ENCODE measurements at places on chromosomes 3 and 15.

DNA sequence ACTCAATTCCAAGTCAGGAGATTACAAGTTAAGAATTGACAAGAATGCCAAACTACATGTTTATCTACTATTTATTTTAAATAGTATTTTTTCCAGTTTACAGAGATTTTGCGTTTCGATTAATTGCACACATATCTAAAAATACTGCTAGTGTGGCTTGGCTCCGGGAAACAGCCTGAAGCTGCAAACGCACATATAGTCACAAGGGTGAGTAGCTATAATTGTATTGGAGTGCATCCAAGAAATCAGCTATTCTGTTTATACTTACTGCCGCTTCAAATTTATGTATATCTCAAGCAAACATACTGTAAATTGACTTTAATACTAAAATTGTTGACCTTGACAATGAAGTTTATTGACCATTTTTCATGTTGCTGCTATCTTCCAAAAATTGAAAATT is 77.0 kb upstream of the PLSCR5 start:
- DNase-seq: peak; percentile 62

GRCh38 chr15:40100947-40101905 is 7.5 kb downstream of the BMF start:
- DNase-seq: no peak

DNA sequence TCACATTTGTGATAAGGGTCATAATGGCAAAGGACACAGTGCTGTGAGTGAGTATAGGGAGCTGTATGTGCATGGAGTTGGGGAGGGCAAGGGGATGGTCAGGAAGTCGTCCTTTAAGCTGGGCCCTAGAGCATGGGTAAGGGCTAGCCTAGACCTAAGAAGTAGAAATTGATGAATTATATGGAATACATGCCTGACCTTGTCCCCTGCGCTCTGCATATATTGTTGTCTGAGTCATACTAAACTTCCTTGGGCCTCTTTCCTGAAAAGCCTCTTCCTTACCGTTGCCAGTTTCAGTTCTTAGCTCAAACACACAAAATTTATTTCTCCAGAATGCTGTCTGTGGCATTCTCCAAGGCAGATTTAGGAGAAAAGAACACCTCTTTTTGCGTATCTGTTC is 4.6 kb downstream of the SNRK start:
- peak; percentile 18 for DNase-seq

- no peak for DNase-seq
Observed at GRCh38 chr3:186125118-186125517, 16.2 kb upstream of the ETV5 start.

DNA sequence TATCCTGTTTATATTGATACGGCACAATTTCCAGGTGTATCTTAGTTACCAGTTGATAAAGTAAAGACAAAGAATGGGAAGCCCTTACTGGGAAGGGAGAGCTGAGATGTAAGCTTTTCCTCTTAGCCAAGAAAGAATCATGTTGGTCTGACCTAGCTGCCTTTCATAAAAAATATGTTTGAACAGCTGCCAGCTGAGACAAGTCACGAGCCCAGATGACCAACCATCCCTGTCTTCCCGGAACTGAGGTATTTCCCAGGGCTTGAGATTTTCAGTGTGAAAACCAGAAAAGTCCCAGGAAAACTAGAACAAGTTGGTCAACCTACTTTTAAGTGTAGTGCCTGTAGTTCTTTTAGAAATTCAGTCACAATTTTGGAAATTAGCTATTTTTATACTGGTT is 3.6 kb upstream of the MYH15 start:
- DNase-seq: no peak

DNA sequence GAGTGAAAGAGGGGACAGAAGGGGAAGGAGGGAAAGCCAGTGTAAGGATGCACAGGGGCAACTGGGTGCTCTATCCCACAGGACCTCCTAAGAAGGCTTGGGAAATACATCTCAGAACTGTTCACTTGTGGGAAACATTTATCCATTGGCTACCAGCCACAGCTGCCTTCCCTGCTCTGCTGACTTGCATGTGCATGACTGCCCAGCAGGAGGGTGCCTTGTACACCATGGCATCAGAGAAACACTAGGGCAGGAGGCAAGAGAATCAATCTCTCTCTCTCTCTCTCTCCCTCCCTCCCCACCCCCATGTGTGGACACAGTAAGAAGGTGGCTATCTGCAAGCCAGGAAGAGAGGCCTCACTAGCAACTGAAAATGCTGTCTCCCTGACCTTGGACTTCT is 62.9 kb upstream of the ZBTB38 start:
- DNase-seq: peak; percentile 47

DNA sequence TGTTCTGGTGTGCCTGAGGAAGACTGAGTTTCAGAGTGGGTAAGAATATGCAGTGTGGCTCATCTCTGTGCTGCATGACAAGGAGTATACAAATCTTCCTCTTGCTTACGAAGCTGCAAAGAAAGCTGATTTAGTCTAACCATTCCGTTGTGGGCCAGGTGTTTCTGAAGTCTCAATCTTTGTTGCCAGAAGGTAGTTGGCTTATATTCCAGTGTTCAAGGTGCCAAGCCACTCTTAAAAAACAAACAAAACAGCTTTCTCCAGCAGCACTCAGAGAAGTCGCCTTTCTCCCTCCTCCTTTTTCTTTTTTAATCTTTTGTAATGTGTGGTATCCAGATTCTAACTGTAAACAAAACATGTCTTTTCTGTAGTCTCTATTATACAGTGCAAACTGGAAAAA is 872.4 kb downstream of the NAALADL2 start:
- DNase-seq: no peak

DNA sequence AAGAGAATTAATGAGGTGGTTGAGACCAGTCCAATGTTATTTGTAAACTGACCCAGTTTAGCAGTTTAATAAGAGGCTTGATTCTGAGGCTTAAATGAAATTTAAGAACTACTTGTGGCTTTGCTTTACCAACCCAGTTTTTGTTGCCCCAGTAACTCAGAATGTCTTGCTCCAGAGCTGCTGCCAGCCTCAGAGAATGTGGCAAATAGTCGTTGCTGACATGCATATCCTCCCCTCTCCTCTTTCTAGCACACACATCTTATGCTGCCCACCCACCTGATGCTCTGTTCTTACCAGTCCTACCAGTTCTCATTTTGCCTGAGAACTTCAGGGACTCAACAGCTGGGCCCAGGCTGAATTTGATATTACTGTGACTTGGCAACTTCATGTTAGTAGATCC is 92.4 kb upstream of the TSC22D2 start:
- DNase-seq: no peak

DNA sequence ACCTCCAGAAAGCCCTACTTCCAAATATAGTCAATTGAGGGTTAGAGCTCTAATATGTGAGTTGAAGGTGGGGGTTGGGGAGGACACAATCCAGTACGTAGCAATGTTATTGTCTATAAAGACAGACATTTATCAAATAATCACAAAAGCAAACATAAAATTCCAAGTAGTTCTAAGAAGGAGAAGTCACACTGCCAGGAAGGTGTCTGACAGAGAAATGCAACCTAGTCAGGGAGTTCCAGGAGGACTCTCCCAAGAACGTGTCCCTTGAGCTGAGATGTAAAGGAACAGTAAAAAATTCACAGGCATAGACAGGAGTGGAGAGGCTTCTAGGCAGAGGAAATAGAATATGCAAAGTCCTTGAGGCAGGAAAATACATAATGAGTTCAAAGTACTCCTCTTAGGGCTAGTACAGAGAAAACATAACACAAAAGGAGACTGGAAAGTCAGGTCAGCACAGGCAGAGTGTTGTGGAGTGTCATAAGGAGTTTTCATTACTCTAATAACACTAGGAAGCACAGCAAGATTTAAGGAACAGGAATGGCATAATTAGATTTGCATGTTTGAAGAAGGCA is 277.6 kb upstream of the STT3B start:
- DNase-seq: no peak

DNA sequence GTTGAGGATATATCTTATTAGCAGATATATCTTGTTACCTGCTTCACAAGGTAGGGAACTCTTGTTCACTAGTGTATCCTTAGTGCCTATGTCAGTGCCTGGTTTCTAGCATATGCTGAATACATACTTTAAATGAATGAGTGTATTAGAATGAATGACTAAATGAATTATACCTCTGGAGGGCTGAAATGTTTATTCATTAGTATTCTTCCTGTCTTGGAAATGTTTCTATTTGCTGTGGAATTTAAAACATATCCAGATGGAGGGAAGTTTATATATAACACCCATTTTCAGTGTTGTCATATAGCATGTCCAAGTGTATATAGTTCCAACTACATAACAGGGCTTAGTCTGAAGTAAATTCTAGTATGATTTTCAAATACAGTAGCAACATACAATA is 581.5 kb downstream of the TBL1XR1 start:
- DNase-seq: peak; percentile 3

GRCh38 chr3:124560666-124561215 is 169.5 kb upstream of the UMPS start:
- no peak for DNase-seq

DNA sequence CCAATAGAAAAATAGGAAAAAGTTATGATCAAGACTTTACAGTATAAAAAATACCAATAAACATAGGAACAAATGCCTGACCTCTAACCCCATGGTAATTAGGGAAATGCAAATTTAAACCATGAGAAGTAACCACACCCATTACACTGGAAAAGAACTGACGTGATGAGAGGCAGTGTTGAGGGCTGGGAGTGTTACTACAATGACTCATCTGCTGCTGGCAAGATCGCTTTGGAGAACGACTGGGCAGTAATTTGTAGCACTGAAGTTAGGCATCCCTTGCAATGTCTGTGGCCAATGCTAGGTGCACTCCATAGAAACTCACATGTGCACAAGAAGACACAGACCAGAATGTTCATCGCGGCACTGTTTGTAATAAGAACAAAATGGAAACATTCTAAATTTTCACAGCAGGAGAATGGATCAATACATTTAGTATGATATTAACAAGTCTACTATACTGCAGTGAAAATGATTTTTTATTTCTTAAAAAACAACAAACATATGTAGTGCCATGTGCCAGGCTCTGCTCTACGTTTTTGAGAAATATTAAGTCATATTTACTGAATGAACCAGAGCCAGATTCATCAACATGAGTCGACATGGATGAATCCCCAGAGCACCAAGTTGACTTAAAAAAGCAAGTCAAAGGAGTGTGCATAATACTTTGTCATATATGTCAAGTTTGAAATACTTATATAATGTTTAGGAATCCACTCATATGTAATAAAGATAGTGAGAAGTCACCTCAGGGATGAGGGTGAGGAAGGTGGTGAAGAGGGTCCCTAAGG is 37.6 kb upstream of the EPHB3 start:
- DNase-seq: peak; percentile 71

DNA sequence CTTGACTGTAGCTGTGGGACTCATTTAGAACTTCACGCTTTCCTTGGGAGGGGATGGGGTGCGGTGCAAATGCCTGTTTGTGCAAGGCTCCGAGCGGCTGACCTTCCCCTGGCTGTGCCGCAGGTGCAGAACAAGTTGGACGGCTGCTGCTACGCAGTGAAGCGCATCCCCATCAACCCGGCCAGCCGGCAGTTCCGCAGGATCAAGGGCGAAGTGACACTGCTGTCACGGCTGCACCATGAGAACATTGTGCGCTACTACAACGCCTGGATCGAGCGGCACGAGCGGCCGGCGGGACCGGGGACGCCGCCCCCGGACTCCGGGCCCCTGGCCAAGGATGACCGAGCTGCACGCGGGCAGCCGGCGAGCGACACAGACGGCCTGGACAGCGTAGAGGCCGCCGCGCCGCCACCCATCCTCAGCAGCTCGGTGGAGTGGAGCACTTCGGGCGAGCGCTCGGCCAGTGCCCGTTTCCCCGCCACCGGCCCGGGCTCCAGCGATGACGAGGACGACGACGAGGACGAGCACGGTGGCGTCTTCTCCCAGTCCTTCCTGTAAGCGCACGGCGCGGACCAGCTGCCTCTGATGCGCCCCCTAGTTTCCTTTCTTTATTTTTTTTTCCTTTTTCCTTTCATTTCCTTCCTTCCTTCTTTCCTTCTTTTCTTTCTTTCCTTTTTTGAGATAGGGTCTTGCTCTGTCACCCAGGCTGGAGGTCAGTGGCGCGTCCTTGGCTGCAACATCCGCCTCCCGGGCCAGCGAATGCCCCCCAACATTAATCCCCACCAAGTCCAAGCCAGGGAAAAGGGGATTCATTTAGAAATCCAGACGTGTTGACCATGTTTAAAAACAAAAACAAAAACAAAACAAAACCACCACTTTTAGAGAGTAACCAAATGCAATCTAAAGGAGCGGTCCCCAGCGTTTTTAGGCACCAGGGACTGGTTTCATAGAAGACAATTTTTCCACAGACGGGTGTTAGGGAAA is 42.7 kb downstream of the EIF2AK4 start:
- peak; percentile 86 for DNase-seq

DNA sequence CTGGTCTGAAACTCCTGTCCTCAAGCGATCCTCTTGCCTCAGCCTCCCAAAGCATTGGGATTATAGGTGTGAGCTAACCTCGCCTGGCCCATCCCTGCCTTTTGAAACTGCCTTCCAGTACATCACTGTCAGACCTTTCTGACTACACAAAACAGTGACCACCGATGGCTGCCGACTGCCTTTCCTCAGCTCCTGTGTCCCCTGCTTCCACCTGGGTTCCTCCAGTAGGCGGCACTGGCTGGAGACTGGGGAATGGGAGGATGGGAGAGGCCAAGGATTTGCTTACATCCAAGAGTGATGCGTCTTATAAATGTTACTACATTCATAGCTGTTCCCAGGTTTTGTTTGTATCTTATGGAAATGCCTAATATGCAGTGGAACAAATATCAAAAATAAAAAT is 242.8 kb downstream of the BBX start:
- no peak for DNase-seq

DNA sequence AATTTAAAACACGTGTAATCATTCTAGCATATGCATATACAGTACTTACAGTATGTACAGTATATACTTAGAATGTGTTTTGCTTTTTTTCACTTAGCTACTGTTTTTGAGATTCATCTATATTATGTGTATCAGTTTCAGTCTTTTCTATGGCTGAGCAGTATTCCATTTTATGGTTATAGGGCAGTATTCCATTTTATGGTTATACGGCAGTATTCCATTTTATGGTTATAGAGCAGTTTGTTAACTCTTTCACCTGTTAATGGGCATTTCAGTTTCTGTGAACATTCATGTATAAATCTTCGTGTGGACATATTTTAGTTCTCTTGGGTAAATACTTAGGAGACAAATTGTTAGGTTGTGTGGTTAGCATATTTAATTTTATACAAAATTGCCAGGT is 40.9 kb downstream of the PDCD6IP start:
- DNase-seq: no peak

DNA sequence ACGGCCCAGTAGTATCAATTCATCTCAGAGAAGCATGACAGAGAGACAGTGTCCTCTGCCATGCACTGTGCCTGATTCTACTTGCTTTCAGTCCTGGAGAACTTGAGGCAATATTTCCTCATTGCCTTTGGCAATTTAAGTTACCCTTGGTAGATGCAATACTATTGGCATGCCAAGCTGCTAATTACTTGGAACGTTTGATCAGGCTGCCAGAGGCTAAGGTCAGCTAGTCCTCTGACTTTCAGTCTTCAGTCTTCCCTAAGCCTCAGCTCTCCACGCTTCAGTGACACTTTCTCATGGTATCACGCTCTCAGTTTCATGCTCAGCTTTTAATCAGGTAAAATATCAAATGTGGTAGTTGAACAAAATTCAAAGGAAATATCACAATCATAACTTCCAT is 13.1 kb upstream of the OSBPL11 start:
- DNase-seq: peak; percentile 39

Data from adipocyte (in vitro differentiated cells).